ENCODE measurements at places on chromosomes 1 and 21. TPM values are rescaled to one million over a fixed set of nuclear protein-coding genes. Genes with fewer than 3 reads are reported as not detected.

DNA sequence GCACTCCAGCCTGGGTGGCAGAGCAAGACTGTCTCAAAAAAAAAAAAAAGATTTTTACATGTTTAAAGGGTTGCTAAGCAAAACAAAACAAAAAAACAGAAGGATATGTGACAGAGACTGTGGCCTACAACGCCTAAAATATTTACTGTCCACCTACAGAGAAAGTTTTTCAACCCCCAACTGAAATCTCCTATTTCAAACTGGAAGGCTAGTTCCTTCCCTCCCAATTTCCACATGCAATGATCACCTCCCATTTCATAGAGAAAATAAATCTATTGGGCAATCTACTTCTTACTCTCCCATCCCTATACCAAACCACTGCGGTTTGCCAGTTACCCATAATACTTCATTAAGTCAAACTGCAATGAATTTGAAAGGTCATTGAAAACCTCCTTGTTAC, 74.2 kb downstream of the ST3GAL3 start:
- no peak for DNase-seq

ZNF644 gene
- 64.8 TPM for total RNA-seq

- no peak for DNase-seq
Observed at GRCh38 chr1:238488401-238488800, 597.7 kb upstream of the ZP4 start.

MMEL1 gene
- not detected for total RNA-seq

GRCh38 chr1:20324704-20325406, 34.2 kb downstream of the VWA5B1 start:
- DNase-seq = no peak

SPATA45 gene
- total RNA-seq = not detected

Measured in esophagus muscularis mucosa (tissue), 4 donors.